ENCODE measurements at places on chromosomes 7 and 10.

GRCh38 chr7:42024537-42024936 lies 212.5 kb downstream of the GLI3 start:
- DNase-seq: no peak

GRCh38 chr10:5094265-5095205 lies at the start of gene AKR1C3:
Gene AKR1C3, plus strand, starts transcription at chr10:5094414. Its CDS starts 31 bp downstream, at chr10:5094445.
- DNase-seq: no peak

DNA sequence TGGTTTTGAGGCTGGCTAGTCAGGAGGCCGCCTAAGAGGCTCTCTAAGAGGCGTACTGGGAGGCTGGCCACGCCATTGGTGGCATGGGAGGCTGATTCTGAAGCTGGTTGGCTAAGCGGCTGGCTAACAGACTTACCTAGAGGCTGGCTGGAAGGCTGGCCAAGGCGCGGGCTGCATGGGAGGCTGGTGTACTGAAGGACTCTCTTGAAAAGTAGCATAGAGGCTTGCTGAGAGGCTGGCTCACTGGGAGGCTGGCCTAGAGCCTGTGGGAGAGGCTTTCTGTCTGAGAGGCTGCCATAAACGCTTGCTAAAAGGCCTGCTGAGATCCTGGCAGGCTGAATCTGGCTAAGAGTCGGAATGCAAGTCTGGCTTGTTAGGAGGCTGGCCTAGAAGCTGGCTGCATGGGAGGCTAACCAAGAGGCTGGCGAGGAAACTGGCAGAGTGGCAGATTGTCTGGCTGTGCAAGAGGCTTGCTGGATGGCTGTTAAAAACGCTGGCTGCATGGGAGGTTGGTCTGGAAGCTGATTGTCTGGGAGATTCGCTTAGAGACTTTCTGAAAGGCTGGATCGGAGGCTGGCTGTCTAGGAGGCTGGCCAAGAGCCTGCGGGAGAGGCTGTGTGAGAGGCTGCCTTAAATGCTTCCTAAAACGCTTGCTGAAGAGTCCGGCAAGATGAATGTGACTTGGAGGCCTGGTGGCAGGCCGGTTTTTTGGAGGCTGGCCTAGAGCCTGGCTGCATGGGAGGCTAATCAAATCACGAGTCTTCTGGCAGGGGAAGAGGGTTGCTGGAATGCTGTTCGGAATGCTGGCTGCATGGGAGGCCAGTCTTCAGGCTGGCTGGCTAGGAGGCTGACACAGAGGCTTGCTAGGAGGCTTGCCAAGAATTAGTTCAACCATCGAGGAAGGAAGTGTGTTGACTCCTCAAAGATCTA lies 134.2 kb downstream of the OR13A1 start:
- DNase-seq: no peak

DNA sequence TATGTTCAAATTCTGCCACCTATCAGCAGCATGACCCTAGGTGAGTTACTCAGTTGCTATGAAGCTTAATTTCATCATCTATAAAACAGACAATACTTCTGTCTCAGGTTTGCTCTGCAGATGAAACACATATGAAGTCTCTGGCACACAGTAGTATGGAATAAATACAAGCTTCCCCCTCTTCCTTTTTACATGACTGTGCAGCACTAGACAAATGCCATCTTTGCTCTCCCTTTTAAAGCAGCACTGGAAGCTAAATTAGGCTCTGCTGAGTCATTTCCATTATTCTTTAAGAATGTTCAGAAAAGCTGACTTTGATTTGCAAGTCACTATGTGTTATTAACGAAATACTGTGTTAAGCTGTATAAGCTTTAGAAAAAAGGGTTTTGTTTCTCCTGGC lies 40.7 kb upstream of the ANAPC16 start:
- no peak for DNase-seq

GRCh38 chr10:21401196-21401595 lies 124.3 kb downstream of the SKIDA1 start:
- no peak for DNase-seq

DNA sequence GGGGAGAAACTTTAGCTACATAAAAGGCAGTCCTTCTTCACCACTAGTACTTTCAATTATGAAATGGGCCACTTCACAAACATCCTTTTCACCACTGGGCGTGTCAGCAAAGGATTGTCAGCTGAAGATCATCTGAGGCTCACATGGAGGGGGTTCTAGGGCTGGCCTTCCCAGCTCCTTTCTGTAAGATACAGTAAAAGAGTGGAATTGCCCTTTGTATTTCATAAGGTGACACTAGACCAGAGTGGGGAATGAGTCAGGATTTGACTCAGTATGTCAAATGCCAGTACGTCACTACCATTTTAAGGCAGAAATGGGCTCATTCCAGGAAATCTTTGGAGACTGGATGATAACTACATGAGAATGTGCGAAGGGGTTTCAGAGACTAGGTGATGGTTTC lies 21.2 kb upstream of the BLOC1S2 start:
- no peak for DNase-seq

GRCh38 chr7:147984265-147984664 lies 606.3 kb upstream of the C7orf33 start:
- DNase-seq: no peak

DNA sequence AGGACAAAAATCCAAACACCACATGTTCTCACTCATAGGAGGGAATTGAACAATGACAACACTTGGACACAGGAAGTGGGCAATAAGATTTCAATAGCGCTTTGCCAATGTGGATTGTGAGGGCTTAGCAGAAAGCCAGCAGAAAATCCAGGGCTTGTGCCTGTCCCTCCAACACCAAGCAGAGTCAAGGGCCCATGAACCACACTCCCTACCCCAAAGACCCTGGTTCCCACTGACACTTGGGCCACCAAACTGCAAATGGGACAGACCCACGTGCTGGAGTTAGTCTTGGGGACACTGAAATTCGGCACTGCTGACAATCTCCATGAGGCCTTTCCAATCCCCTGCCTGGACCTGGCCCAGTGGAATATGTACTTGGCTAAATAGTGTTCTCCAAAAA lies 67.0 kb downstream of the GRID1 start:
- no peak for DNase-seq

DNA sequence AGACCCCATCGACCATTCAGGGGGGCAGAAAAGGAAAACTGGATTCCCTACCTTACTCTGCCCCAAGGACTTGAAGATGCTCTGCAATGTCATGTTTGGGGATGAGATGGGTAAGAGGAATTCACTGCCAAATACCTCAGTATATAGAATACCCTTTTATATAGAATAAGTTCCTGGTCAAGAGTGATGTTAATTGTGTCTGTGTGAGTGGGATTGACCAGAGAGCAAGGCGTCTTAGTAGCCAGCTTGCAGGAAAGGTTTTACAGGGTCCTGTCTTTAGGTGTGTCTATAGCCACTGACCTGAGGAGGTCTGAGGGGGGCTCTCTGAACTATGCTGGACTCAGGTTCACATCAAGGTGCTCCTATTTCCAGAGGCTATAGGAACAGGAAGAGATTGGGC lies 1.4 kb downstream of the IFIT3 start:
- no peak for DNase-seq

DNA sequence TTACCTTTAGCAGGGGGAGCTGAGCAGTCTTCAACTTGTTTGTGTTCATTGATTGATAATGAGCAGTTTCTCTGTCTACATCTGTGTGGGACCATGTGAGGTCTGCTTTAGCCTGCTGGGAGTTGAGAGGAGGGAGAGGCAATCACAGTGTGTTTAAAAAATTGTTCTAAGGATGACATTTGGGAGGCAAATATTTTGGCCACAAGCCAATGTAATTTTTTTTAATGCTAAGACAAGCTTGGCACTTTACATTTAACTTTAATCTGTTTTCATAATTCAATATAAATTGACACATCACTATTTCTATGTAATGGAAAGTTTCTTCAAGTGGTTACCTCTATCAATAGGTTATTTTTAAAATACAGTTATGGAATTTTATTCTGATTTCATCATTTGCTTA lies 55.9 kb upstream of the SEMA3A start:
- DNase-seq: no peak

DNA sequence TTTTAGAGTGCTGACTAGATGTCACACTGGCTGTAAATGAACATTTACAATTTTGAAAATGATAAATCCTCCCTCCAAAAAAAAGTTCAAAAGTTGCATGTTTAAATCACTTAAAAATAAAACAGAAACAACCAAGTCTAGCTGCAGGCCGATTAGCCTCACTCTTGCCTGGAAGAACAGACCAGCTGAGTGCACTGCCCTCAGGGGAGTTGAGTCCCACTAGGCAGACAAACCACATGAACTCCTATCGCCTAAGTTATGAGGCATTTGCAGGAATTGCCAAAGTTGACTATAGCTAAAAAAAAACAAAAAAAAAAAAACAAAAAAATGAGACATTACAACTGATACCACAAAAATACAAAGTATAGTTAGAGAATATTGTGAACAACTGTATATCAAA lies 510.0 kb downstream of the ANKRD7 start:
- no peak for DNase-seq

GRCh38 chr10:75531571-75532031 lies 100.2 kb downstream of the LRMDA start:
- DNase-seq: no peak

- DNase-seq: no peak
These were observed 32.0 kb upstream of the ELN start for GRCh38 chr7:73995821-73996511.

DNA sequence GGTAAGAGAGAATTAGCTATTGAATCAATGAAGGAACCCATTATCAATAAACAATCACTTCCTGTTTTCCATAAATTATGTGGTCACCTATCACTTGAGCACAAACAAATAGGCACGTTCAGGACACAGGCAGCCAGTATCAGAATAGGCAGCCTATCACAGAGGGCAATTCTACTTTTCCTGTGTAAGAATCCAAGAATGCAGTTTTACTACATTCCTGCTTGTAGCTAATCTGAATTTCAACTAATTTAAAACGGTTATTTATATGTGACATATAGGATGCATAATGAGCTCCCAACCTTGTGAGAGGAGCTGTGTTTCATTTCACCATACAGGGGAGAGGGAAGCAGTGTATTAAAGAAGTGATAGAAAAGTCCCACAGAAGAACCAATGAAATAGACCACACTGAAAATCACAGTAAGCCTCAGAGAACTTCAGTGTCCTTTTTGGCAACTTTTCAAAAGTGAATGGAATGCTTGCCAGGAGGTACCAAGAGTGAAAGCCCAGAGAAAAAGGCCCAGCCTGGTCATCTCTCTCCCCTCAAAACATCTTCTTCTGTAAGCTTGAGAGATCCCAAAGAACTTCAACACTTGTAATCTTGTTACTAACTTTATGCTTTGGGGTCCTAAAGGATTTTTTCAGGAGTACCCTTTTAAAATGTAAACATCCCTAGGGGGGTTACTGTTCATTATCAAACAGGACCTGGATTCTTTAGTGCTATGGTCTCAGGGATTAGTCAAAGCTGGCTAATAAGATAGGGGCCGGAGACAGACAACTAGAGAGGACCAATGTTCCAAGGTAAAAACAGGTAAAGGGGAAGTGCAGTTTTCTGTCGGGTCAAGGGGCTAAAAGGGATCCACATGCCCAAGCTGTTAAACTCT lies 1.3 kb downstream of the IMMP2L start:
- DNase-seq: no peak

- DNase-seq: no peak
These were observed 4.2 kb upstream of the MUC12 start for GRCh38 chr7:100965045-100965722.

GRCh38 chr10:91312382-91312733 lies 91.9 kb downstream of the PCGF5 start:
- DNase-seq: no peak

DNA sequence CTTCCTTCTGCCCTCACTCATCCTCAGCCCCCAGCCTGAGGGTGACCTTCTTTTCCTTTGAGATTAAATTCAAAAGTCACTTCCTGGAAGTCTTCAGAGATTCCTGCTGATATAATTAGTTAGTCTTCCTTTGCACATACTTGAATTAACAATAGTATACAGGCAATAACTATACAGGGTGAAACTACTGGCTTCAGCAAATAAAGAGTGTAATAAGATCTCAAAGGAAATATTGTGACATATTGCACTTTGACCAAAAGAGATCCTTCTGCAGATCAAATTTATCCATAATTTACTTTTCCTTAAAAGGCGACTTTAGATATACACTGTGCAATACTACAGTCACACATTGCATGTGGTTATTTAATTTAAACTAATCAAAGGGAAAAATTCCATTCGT lies 123.8 kb downstream of the SEMA3A start:
- DNase-seq: no peak

DNA sequence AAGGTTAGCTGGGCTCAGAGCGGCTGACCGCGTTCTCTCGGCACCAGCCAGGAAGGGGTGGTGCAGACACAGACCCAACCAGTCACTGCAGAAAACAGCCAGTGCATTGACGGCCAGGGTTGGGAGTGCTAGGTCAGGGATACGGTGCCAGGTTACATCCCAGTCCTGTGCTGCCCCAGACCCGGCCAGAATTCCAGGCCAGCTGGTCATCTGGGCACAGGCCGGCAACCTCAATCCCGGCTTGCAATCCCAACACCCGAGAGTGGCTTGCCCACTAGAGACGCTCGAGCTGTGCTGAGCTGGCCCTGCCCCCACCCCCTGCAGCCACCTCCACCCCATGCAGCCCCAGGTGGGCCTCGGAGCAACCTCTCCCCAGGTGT lies 3.8 kb downstream of the PRAP1 start:
- no peak for DNase-seq

GRCh38 chr10:125521721-125522680 lies 161.0 kb downstream of the TEX36 start:
- no peak for DNase-seq

- no peak for DNase-seq
These were observed 32.5 kb downstream of the ZNF277 start for GRCh38 chr7:112238852-112239610.

GRCh38 chr10:114208351-114208750 lies 29.2 kb downstream of the TDRD1 start:
- no peak for DNase-seq

All from stimulated activated CD8-positive, alpha-beta memory T cell treated with anti-CD3 and anti-CD28 coated beads, Interleukin-15, amount 100 ng/mL, for 4 hours (primary cell).